ENCODE measurements at places on chromosomes 12 and 14. TPM values are rescaled to one million over a fixed set of nuclear protein-coding genes. Genes with fewer than 3 reads are reported as not detected.
A peak's percentile ranks its signal among the peaks of the same experiment; 100 is the strongest.

CEBPE gene
- polyA plus RNA-seq: not detected

- peak; percentile 33 for DNase-seq
Measured at GRCh38 chr12:124566161-124566996, 1.0 kb downstream of the NCOR2 start.

GLIPR1 gene
- polyA plus RNA-seq: 299 TPM

DNA sequence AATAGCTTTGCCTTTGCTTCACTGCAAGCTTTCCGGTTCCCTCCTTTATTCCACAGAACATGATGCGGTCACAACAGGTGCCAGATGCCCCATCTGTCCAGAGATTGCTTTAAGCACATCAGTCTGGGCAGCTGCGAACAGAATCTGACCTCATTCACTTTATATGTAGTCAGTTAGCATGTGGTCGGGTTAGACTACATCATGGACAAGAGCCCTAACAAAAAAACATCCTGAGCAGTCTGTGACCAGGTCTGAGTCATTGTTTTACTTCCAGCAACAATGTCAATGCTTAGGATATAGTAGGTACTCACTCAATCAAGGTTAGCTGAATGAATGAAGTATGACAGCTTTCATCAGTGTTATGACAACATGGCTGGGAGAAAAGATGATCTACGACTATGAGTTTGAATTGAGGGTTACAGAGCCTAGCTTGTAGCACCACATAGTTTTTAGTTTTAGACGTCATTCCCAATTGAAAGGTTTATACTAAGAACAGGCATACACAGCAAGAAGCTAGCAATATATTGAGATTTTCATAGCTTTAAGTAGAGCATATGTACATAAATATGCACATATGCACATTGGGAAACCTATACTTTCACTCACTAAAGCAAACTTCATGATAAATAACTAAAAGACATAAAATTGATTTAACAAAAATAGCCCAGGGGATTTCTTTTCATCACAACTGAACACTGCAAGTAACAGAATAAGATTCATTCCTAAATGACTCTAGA is 64.2 kb upstream of the TMCC3 start:
- no peak for DNase-seq

GRCh38 chr14:24761141-24761540 is 127.2 kb upstream of the GZMB start:
- no peak for DNase-seq

SRRM4 gene
- not detected for polyA plus RNA-seq

DNA sequence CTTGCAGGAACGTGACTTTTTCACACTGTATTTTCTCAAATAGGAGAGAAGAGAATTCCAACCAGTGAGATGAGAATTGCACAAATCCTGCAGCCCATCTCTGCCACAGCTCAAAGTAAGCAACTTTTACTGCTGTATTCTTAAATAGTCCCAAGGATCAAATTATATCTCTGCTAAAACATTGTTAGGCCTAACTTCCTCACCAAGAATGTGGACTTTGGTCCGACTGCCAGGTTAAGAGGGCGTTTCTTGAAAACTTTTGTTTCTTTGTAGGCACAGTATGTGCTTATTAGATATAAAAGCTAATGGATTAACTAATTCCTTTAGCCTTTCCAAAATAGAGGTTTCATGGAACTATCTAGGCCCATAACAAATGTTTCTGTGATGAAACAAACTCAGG is 61.4 kb upstream of the IFNG-AS1 start:
- DNase-seq: no peak

DNA sequence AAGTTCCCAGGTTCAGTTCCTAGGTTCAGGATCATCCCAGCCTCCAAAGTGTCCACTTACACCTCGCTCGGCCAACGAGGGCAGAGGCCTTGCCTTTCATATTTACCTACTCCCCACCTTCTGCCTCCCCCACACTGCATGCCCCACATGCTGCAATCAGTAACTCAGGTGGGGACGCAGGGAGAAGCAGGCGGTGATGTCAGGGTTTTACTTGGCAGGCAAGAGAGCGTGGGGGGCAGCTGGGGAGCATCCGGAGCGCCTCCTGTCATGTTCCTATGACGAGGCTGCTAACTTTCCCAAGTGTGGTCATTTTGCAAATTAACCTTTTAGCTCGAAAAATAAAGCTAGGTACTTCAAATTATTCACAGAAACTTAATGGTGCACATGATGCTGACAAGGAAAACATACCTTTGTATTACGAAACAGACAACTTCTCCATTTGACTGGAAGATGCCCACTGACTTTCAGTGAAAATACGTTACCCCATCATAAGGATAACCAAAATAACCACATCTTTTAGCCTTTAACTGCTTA is 53.8 kb downstream of the SETD3 start:
- no peak for DNase-seq

GRCh38 chr12:130013771-130014484 is 110.1 kb upstream of the TMEM132D start:
- DNase-seq: no peak

DNA sequence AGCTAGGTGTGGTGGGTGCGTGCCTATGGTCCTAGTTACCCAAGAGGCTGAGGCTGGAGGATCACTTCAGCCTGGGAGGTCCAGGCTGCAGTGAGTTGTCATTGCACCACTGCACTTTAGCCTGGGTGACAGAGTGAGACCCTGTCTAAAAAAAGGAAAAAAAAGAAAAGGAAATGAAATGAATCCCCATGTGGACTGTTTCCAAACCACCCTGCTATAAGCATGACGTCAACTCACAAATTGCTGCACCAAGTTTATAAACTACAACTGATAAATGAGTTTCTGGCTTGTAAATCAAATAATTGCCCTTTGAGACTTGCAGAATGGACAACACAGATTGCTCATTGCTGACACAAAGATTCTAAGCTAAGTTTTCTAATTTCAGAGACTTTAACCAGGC is 51.0 kb upstream of the STK38L start:
- DNase-seq: peak; percentile 65

CMTM5 gene
- polyA plus RNA-seq: 0.37 TPM

- no peak for DNase-seq
Measured at GRCh38 chr14:23104591-23105347, at the start of gene CIROP. TSS of gene CIROP (minus strand) at chr14:23104989. CDS start at chr14:23104920, 69 bp downstream.

All from AG04450 (cell line).